DMS 273 treated with DMSO at 0.1 percent for 48 hours (cell line): ENCODE measurements at places on chromosomes 12 and 14.

DNA sequence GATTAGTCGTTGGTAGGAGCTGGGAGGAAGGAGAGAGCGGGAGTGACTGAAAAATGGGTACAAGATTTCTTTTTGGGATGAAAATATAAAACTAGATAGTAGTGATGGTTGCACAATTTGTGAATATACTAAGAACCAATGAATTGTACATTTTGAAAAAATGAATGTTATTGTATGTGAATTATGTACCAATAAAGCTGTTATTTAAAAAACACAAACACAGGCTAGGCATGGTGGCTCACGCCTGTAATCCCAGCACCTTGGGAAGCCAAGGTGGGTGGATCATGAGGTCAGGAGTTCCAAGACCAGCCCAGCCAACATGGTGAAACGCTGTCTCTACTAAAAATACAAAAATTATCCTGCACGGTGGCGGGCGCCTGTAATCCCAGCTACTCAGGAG lies 32.1 kb downstream of the PPP1R13B start:
- no peak for DNase-seq

- DNase-seq: no peak
Measured at GRCh38 chr14:33952541-33952940, 1.7 kb upstream of the EGLN3 start.

DNA sequence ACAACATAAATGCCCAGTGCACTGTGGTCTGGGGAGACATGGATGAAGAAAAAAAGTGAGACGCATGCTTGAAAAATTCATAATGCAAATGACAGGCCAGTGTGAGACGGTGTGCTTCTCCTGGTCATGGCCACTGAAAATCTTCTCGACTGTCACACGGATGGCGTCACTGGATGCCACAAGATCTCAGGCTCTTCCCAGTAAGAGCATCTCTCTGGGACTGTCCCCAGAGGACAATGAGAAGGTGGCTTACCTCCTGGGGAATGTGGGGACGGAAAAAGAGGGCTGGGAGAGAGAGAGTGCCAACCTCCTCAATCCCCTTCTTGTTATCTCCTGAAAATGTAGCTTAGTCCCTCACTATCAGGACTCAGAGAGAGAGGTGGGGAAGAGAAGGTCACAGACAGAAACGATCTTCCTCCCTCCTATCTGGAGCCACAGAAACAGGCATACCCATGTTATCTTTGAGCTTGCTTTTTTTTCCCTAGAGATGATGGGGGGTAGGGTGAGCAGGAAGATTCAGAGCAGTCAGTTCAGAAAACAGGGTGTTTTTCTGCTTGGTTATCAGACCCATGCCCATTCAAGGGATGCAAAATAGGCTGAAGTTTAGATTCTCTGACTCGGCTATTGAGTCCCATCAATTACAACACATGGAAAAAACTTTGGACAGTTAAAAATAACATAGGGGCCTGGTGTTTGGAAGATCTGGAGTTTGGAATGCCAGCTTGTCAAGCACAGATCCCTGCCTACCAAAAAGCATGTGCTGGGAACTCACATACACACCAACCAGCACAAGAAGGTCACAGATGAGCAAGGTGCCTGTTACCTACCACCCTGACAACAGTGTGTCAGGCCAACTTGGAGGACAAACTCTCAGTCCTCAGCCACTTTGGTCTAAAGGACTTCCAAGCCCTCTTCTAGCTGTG lies 24.2 kb downstream of the DPF3 start:
- no peak for DNase-seq

GRCh38 chr12:95766356-95767019 lies 24.1 kb downstream of the NTN4 start:
- DNase-seq: no peak

GRCh38 chr14:87566991-87567390 lies 426.0 kb downstream of the GALC start:
- DNase-seq: no peak

DNA sequence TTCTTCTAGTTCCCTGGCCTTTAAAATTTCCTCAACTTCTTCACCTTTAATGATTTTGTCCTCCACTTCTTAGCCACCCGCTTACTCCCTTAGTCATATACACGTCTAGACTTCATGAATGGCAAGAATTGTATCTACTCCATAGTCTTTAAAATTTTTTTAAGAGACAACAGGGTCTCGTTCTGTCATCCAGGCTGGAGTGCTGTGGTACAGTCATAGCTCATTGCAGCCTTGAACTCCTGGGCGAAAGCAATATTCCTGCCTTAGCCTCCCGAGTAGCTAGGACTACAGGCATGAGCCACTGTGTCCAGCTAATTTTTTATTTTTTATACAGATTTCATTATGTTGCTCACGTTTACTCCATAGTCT lies 47.9 kb downstream of the BBS10 start:
- DNase-seq: no peak

DNA sequence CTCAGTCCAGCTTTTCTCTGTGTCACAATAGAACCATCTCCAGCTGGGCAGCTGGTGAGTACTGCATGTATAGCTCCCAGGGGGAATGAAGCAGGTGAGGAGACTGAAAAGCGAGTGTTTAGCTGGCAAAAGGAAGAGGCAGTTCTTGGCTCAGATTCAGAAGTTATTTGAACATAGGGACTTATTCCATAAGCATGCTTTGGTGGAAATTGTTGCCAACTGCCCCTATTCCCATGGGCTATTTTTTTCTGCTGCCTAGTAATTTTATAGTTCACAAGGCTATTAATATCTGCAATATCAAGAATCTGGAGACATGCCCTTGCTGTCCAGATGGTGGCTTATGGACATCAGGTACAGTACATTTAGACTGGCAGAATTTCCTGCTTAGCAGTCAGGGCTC lies 1112.7 kb downstream of the LRFN5 start:
- DNase-seq: peak; percentile 90

- DNase-seq: no peak
Measured at GRCh38 chr12:12779529-12779928, 5.9 kb upstream of the APOLD1 start.

DNA sequence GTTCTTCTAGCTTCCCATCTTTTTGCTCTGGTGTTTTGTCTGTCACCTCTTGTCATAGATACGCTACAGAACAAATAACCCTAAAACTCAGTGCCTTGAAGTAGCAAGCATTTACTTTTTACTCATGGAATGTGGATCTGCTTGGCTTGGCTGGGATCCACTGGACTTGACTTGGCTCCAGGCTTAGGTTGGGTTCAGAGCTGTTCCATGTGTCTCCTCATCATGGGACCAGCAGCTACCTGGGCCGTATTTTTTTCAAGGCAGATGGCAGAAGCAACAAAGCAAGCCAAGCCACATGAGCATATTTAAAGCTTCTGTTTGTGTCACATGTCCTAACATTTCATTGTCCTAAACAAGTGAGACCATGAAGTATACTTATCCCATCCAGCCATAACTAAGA lies 48.7 kb upstream of the ATF1 start:
- no peak for DNase-seq
